ENCODE measurements at places on chromosomes 1 and 21.
A peak's percentile ranks its signal among the peaks of the same experiment; 100 is the strongest.

DNA sequence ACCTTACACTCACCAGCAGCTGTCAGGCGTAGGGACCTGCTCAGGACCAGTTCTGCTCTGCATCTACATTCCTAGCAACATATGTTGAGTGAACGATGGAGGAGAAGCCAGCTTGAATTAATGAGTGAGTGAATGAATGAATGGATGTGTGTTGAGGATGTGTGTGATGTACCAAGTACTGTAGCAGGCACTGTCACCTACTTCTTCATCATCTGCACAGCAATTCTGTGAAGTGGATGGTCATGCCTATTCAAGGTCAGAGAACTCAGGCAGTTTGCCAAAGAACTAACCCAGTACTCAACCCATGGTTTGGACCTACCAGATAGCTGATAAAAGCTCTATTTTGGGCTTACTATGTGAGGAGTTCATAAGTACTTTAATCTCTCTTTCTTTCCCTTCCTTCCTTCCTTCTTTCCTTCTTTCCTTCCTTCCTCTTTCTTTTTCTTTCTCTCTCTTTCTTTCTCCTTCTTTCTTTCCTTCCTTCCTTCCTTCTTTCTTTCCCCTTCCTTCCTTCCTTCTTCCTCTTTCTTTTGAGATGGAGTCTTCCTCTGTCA, 56.9 kb downstream of the ATP1A1 start:
- H3K4me1 ChIP-seq, result peaks cover 2% of the 10 kb centered on the region
- H3K27me3 ChIP-seq, result no peaks in the 10 kb centered on the region
- H3K27ac ChIP-seq, result no peak overlapping the region
- DNase-seq, result no peak
- no peaks in the 10 kb centered on the region for H3K36me3 ChIP-seq

DNA sequence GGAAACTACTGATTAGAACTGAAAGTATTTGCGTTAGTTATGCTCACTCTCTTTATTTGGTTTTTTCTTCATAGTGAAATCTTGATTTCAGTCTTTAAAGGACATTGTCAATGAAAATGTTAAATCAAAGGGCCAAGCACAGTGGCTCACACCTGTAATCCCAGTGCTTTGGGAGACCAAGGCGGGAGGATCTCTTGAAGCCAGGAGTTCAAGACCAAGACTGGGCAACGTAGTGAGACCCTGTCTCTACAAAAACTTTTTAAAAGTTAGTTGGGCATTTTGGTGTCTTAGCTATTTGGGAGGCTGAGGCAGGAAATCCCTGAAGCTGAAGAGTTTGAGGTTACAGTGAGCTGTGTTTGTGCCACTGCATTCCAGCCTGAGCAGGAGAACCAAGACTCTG, 13.6 kb downstream of the RLF start:
- peak overlapping the region; percentile 44 for H3K27ac ChIP-seq
- H3K36me3 ChIP-seq, result peaks cover 19% of the 10 kb centered on the region
- H3K27me3 ChIP-seq, result no peaks in the 10 kb centered on the region

- H3K36me3 ChIP-seq, result peaks cover 30% of the 10 kb centered on the region
- no peak overlapping the region for H3K27ac ChIP-seq
Observed at GRCh38 chr1:54791880-54792522, 9.1 kb downstream of the TTC22 start.

DNA sequence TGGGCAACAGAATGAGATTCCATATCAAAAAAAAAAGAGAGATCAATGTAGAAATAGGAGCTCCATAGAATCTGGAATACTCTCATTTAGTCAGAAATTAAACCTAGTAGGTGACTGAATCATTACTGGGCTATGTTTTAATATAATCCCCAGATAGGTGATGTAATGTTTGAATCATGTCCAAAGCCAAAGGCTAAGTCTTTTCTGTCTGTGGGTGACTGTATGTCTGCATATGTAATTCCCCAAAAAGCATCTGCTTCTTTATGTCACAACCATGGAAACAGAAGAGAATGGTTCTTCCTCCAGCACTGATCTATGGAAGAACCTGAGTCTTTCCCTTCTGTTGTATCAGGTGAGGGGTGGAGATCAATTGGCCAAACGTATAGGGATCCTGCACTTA, 5.8 kb downstream of the LAMC2 start:
- no peaks in the 10 kb centered on the region for H3K36me3 ChIP-seq
- H3K4me3 ChIP-seq, result no peak overlapping the region
- peaks cover 12% of the 10 kb centered on the region for H3K4me1 ChIP-seq
- H3K27me3 ChIP-seq, result peaks cover 20% of the 10 kb centered on the region

GRCh38 chr1:208201229-208201628, 43.0 kb downstream of the PLXNA2 start:
- no peaks in the 10 kb centered on the region for H3K4me1 ChIP-seq
- no peaks in the 10 kb centered on the region for H3K27me3 ChIP-seq
- no peak overlapping the region for H3K27ac ChIP-seq
- no peak overlapping the region for H3K4me3 ChIP-seq

- H3K4me3 ChIP-seq, result no peak overlapping the region
- no peaks in the 10 kb centered on the region for H3K27me3 ChIP-seq
- H3K36me3 ChIP-seq, result no peaks in the 10 kb centered on the region
Observed at GRCh38 chr1:88327391-88328267, 356.4 kb upstream of the PKN2 start.

DNA sequence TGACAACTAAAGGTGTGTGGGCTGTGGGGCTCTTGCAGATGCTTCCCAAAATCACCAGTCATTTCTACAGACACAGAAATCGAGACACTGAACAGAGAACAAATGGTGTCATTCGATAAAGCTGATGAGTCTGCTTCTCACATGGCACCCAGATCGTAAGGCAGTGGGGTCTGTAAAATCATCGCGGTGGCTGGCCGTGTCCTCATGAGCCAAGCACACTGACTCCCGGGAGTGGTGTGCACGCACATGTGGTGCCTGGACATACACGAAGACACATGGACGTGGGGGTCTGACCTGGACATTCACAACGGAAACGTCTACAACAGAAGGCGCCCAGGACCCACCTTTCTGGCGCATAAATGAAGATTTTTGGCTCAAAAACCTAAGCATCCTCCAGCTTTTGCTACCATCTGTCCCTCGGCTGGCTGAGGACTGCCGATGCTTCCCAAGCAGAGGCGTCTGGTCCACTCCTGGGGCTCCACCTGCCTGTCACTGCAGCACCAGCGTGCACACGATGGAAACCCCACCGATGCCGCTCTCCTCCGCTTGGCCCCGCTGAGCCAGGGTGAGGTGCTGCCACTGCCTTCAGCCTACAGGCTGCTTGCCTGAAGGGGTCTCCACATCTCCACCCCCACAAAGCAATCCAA, 6.8 kb downstream of the SMIM1 start:
- no peak for DNase-seq
- no peak overlapping the region for H3K4me3 ChIP-seq
- H3K36me3 ChIP-seq, result peaks cover 56% of the 10 kb centered on the region
- peaks cover 6% of the 10 kb centered on the region for H3K4me1 ChIP-seq
- H3K27ac ChIP-seq, result no peak overlapping the region
- no peaks in the 10 kb centered on the region for H3K27me3 ChIP-seq

GRCh38 chr1:211343607-211344006, 17.0 kb downstream of the TRAF5 start:
- no peak for DNase-seq
- peak overlapping the region; percentile 83 for H3K27ac ChIP-seq
- no peaks in the 10 kb centered on the region for H3K27me3 ChIP-seq
- peaks cover 87% of the 10 kb centered on the region for H3K4me1 ChIP-seq
- peaks cover 58% of the 10 kb centered on the region for H3K36me3 ChIP-seq

- H3K4me3 ChIP-seq, result peak within 1 kb of the TSS; percentile 78
- H3K4me1 ChIP-seq, result peaks cover 62% of the 10 kb centered on the region
- no peaks in the 10 kb centered on the region for H3K27me3 ChIP-seq
Observed at GRCh38 chr1:52632732-52633290, at the start of gene SHISAL2A. Gene SHISAL2A (plus strand): TSS chr1:52633168. CDS start chr1:52633494, 326 bp downstream.

DNA sequence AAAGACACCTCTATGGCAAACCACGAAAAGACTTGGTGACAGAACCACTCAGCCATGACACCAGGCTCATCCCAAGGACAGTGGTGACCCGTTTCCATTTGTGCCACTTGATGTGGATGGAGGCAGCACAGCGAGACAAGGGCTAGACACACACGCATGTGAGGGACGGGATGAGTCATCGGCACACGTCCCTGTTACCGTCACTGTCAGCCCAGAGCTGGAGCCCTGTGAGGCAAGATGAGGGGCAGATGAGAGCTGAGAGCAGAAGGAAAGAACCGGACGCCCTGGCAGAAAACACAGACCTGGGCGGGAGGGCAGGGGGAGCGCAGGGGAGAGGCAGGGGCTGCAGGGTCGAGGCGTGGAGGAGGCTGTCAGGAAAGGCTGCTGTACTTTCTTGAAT, 57.8 kb downstream of the SIK1 start:
- no peaks in the 10 kb centered on the region for H3K27me3 ChIP-seq
- H3K4me1 ChIP-seq, result no peaks in the 10 kb centered on the region
- H3K36me3 ChIP-seq, result no peaks in the 10 kb centered on the region
- peak overlapping the region; percentile 32 for H3K27ac ChIP-seq
- no peak for DNase-seq

GRCh38 chr1:201284636-201285035, 1.3 kb downstream of the PKP1 start:
- H3K36me3 ChIP-seq, result no peaks in the 10 kb centered on the region
- H3K4me1 ChIP-seq, result peaks cover 9% of the 10 kb centered on the region
- H3K27me3 ChIP-seq, result peaks cover 55% of the 10 kb centered on the region
- no peak overlapping the region for H3K4me3 ChIP-seq
- no peak overlapping the region for H3K27ac ChIP-seq

GRCh38 chr1:95086949-95087533, 14.3 kb upstream of the ALG14 start:
- H3K27me3 ChIP-seq, result peaks cover 23% of the 10 kb centered on the region
- no peaks in the 10 kb centered on the region for H3K4me1 ChIP-seq
- no peak overlapping the region for H3K27ac ChIP-seq
- H3K4me3 ChIP-seq, result no peak overlapping the region
